IMR-90 (cell line): ENCODE measurements at places on chromosomes 7 and 10. TPM values are rescaled to one million over a fixed set of nuclear protein-coding genes. Genes with fewer than 3 reads are reported as not detected.
A peak's percentile ranks its signal among the peaks of the same experiment; 100 is the strongest.

- DNase-seq: no peak
Observed at GRCh38 chr7:95105627-95106026, 198.2 kb downstream of the PPP1R9A start.

GRCh38 chr10:14543046-14543903, 212.6 kb upstream of the FRMD4A start:
- no peak for DNase-seq

- no peak for DNase-seq
Observed at GRCh38 chr7:127438836-127439235, 46.3 kb upstream of the ZNF800 start.

GRCh38 chr10:1150638-1150955, 94.4 kb downstream of the WDR37 start:
- no peak for DNase-seq

DNA sequence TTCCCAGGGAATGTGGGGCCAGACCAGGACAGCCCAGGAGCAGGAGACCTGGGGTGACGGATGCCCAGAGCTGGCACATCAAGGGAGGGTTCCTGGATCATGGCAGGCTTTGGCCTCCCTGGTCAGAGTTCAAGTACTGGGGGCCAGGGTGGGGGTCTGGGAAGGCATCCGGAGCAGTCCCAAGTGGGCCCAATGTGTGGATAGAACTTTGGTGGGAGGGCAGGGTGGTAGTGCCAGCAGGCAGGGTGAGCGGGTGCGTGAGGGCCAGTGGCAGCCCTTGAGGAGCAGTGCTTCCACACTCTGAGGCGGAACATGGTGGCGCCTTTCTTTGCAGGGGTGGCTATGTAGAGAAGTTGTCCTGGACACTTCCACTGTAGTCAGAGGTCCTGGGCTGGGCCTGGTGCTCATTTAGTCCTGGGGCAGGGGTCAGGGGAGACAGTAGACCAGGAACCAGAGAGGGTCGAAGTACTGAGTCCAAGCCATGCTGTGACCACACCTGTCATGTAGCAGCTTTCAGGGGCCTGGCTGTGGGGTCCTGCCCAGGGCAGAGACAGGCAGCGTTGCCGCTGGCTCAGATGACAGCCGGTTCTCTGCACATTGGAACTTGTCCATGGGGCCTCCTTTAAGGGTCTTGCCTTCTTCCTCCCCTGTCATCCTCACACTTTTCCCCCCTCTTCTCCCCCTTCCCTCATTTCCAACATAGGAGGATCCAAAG, 22.2 kb upstream of the CSGALNACT2 start:
- DNase-seq: no peak

DNA sequence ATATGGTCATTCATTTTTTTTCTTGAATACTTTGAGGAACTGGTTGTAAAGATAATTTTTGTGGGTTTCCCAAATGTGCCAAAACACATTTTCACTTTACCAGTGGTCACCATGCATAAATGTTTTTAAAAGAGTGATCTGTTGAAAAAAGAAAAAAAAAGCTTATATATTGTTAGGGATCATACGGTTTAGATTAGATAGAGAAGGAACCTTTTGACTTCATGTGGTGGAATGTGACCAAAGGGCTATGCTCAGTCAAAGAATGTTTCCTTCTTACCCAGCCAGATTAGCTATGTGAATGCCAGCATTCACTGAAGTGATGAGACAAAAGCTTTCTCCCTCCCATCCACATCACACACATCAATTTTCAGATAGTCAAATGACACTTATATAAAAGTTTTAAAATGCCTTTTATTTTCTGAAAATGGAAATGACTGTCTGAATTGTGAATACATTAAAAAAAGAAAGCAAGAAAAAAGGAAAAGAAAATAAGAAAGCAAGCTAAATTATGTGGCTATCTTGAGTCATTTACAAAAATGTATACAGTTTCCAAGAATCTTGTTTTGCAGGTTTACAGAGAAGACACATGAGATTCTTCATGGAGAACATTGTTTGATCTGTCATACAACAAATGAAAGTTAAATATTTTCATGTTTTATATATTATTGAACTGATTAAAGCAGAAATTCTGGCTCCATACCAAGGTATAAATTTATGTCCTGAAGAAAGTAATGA, 8.6 kb upstream of the CPED1 start:
- peak; percentile 29 for DNase-seq

- DNase-seq: peak; percentile 68
Observed at GRCh38 chr10:103667356-103667755, 173.9 kb downstream of the NEURL1 start.

- peak; percentile 4 for DNase-seq
Observed at GRCh38 chr10:52359441-52359840, 45.4 kb downstream of the DKK1 start.

DNA sequence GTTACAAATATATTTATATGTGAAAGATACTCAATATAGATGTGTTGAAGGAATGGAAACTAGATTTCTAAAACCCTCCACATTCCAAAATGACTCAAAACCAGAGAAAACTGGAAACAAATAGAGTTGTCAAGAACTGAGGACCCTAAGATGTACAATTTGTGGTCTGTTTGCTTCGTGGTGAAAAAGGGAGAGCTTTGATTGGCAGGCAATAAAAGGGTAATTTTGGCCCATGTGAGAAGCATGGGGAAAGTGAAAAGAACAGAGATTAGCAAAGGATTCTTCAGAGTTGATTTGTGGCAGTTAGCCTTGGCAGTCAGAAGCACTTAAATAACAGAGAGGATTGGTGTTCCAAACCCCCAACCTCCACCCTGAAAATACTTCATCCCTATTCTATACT, 37.1 kb upstream of the DKK1 start:
- DNase-seq: no peak

- DNase-seq: no peak
Observed at GRCh38 chr10:94992811-94993210, 54.4 kb downstream of the CYP2C9 start.

DNA sequence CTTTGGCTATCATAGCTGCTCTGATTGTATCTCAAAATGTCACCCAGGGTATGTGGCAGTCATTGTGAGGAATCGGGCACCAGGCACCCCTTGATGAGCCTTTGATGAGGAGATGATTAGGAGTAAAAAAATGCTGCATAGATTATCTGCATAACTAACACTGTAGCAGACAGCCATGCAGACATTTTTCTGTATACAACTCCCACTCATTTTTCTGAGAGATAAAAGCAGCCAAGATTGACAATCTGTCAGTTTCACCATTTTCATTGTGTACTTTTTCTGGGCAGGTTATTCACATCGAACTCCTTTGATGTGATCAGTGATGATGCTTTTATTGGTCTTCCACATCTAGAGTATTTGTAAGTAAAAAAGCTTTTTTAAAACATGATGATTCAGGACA, 19.4 kb downstream of the LGI1 start:
- no peak for DNase-seq

GRCh38 chr7:130366564-130366963, 13.7 kb upstream of the CPA1 start:
- DNase-seq: peak; percentile 42

GRCh38 chr10:11261687-11262493, 244.2 kb downstream of the CELF2 start:
- no peak for DNase-seq

- DNase-seq: peak; percentile 47
Observed at GRCh38 chr7:139829025-139829774, at the start of gene TBXAS1. Gene TBXAS1, plus strand, starts transcription at chr7:139829264. Its CDS starts 127 bp downstream, at chr7:139829391.

The PLEKHS1 gene
- not detected in 2 replicates for total RNA-seq

The STOX1 gene
- under 0.01 and 0.18 TPM in 2 replicates for total RNA-seq

The DDC gene
- total RNA-seq: not detected in 2 replicates

The WNT8B gene
- not detected in 2 replicates for total RNA-seq

The ZP3 gene
- total RNA-seq: 0.54 and 0.83 TPM in 2 replicates
